GM12891 (cell line): ENCODE measurements at places on chromosomes 7 and 10.

DNA sequence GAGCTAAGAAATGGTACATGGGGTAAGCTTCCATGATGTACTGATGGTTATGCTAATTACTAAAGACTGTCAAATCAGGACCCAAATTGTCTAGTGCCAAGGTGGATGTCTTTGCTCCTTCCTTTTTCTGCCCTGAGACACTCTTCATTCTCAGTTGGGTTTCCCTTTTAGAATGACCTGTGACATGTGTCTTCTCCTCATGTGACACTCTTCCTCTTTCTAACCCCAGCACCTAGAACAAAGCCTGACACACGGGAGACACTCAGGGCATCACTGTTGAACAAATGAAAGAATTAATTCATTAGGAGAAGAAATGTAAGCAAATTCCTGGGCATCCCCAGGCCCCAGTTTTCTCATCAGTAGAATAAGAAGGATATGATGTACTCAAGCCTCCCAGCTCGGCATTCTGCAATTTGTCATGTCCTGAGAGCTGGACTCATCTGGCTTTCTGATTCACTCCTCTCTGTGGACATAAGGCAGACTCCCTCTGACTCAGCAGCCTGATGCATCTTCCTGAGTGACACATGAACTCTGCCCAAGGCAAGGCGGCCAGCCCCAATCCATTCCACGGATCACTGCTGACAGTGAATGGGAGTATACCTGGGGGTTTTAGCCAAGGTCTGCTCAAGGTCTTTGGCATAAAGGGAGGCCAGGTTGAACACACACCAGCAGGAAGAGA lies 473.8 kb downstream of the KCNMA1 start:
- DNase-seq, result no peak

GRCh38 chr7:50733552-50733951 lies 49.1 kb downstream of the GRB10 start:
- DNase-seq, result no peak

DNA sequence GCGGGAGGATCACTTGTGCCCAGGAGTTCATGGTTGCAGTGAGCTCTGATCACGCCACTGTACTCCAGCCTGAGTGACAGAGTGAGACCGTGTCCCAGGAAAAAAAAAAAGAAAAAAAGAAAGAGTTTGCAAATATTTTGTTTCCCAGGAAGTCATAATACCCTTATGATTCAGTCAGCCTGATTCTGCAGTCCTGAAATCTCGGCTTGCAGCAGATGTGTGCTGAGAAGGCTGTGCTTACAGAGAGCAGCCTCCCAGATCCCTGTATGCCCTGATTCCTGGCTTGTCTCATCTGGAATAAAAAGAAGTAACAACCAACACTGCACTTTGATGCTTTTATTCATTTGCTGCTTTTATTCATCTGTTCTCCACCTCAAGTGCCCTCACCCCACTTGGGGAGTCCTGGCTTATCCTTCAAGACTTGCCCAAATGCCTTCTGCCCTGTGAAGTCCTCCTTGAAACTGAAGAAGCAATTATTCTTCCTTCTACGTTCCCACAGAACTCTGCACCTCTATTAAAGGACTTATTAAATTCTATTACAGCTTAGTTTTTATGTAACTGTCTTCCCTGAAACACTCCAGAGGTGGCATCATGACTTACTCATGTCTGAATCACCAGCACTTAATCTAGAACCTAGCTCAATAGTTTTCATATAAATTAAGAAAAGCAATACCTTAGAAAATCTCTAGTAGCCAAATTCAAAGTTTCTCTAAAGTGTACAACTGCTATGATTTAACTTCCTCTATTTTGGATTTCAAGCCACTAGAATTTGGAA lies 27.7 kb upstream of the BPGM start:
- DNase-seq, result no peak

DNA sequence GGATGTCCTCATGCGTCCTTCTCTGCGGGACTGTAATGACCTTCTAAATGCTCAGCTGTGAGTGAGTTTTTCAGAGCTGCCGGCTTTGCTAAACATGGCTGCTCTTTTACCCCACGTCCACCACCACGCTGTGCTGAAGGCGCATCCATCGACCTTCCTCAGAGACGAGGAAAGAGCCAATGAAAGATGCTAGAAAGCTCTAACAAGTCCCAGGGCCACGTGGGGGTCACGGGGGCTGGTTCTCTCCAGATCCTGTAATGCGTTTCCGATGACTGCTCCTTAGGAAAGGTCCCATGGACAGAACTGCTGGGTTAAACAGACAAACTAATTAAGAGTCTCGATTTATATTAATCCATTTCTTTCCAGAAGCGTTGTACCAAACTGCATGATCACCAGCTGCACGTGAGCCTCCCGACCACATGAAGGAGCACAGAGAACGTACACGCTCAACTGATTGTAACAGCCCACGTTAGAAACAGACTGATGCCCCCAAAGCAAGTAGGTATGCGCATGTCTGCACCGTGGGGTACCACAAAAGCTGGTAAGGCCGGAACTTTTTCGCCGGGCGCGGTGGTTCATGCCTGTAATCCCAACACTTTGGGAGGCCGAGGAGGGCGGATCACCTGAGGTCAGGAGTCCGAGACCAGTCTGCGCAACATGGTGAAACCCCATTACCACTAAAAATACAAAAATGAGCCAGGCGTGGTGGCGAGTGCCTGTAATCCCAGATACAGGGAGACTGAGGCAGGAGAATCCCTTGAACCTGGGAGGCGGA lies 109.6 kb downstream of the TCERG1L start:
- DNase-seq, result no peak

DNA sequence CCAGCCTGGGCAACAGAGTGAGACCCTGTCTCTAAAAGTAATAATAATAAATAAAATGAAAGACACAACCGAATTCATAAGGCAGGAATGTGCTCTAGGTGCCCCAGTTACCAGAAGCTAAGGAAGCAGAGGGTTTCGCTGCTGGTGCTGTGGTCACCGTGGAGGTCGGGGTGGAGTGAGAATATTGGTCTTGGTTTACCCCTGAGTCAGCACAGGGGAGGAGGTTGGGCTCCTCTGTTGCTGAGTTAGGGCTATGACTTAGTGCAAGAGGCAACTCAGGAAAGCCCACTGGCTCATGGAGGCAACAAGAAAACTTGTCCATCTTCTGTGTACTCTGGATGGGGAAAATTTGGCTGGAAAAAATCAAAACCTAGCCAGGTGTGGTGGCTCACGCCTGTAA lies 117.1 kb downstream of the MYL10 start:
- no peak for DNase-seq
